ENCODE measurements at places on chromosomes 3 and 15. TPM values are rescaled to one million over a fixed set of nuclear protein-coding genes. Genes with fewer than 3 reads are reported as not detected.

DNA sequence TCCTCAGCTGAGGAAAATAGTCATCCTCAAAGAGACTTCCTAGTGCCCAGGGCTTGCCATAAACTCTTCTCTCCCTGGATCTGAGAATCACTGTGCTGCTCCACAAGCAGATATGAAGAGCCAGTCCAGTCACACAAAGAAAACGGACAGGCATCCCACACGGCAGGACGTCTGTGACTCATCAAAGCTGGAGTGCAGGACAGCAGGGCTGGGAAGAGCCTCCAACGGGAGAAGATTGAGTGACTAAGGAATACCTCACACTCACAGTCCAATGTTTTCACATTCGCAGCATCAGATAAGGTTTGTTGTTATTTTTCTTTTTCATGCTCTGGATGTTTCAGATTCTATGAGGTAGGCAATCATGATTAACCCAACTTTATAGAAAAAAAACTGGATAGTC lies 57.8 kb downstream of the NEK10 start:
- H3K27me3 ChIP-seq: no peaks in the 10 kb centered on the region
- no peaks in the 10 kb centered on the region for H3K4me1 ChIP-seq
- no peaks in the 10 kb centered on the region for H3K36me3 ChIP-seq
- H3K27ac ChIP-seq: no peak overlapping the region
- H3K4me3 ChIP-seq: no peak overlapping the region
- DNase-seq: no peak

GRCh38 chr15:70768257-70768883 lies 5.0 kb upstream of the UACA start:
- DNase-seq: no peak
- H3K27ac ChIP-seq: peak overlapping the region; percentile 44
- H3K4me3 ChIP-seq: no peak overlapping the region
- peaks cover 6% of the 10 kb centered on the region for H3K27me3 ChIP-seq
- H3K36me3 ChIP-seq: no peaks in the 10 kb centered on the region

DNA sequence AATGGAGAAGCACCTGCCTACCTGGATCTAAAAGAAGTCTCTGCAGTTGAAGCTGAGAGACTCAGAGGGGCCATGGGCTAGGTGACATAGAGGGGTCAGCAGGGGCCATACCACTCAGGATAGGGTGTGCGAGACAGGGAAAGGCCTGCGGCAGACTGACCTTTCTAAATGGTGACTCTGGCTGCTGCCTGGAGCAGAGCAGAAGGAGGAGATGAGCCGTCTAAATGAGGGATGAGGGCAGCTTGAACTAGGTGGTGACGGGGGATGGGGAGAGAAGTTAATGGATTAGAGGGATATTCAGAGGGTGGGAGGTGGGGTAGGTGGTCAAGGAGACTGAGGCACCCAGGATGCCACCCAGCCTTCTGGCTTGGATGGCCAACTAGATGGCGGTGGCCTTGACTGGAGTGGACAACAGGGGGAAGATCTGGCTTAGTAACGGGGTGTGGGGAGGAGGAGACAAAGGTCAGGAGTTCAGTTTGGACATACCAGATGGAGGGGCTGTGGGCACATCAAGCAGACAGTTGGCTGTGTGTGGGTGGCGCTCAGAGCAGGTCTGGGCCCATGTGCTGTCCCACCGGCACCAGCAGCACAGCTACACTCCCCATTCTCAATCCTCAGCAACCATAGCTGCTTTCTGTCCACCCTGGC lies 3.2 kb upstream of the ITIH1 start:
- H3K36me3 ChIP-seq: peaks cover 2% of the 10 kb centered on the region
- H3K27me3 ChIP-seq: no peaks in the 10 kb centered on the region
- H3K4me1 ChIP-seq: peaks cover 22% of the 10 kb centered on the region
- H3K4me3 ChIP-seq: no peak overlapping the region
- DNase-seq: no peak
- no peak overlapping the region for H3K27ac ChIP-seq

- H3K4me1 ChIP-seq: peaks cover 74% of the 10 kb centered on the region
- H3K36me3 ChIP-seq: peaks cover 53% of the 10 kb centered on the region
- peak overlapping the region; percentile 98 for H3K27ac ChIP-seq
- no peak for DNase-seq
- peak overlapping the region; percentile 87 for H3K4me3 ChIP-seq
These were observed 21.0 kb upstream of the NFKBIZ start for GRCh38 chr3:101828276-101828675.

DNA sequence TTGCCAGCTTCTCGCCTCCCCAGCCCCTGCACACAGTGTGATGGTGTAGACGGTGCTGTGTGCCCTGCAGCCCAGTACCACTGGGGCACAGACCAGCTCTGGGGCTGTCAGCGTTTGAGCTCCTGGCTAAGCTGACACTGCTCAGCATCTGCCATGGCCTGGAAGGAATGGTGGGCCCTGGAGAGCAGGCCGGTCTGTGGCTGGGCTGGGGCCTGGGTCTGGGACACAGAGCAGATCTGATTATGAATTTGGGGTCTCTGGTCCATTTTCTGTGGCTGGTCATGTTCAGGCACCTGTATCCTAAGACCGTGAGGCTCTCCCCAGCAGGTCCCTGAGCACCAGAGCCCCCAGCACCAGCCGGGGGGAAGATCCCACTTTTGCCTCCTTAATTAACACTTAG lies 34.7 kb downstream of the HCN4 start:
- no peaks in the 10 kb centered on the region for H3K4me1 ChIP-seq
- peak; percentile 4 for DNase-seq
- no peak overlapping the region for H3K27ac ChIP-seq
- no peak overlapping the region for H3K4me3 ChIP-seq
- no peaks in the 10 kb centered on the region for H3K36me3 ChIP-seq
- H3K27me3 ChIP-seq: no peaks in the 10 kb centered on the region

DNA sequence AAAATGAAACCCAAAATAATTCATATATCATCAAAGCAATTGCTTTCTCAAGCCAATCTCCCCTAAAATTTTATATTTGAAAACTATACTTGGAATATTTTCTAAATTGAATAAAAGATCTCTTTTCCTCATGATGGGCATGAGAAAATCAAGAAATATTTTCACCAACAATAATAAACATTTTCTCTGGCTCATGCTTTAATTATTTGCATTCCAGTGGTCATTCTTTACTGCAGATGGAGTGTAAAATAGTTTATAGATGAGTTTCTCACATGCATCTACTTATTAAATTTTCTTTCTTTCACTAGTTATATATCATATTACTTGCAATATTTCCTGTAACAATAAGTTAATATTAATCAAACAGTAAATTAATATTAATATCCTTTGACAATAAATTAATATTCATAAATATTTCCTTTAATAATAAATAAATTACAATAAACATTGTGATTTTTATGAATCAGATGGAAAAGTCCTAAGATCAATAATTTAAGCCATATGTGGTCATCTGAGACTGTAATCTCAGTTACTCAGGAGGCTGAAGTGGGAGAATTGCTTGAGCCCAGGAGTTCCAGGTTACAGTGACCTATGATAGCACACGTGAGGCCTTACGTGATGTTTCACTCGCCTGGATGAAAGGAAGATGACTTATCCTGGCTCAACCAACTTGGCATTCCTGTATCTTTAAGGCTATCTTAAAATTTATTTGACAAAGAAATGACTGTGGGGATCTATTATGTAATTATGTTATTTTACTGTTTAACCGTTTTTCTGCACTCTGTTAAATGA lies 958.8 kb downstream of the ZPLD1 start:
- no peaks in the 10 kb centered on the region for H3K27me3 ChIP-seq
- H3K27ac ChIP-seq: no peak overlapping the region
- H3K4me1 ChIP-seq: no peaks in the 10 kb centered on the region

DNA sequence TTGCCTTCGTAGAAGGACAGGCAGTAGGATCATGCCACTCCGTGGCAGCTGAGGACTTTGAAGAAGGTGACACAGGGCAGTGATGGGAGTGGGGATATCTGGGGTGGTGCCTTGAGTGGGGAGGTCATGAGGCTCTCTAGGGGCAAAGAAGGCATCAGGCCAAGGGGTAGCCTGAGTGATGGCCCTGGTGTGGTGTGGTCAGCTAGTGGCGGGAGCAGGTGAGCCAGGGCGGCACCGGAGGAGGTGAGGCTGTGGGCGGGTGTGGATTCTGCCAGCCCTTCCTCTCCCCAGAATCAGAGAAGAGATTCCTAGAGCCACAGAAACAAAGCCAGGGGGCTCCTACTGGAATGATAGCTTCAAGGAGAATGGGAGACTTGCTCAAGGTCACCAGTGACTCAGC lies 18.4 kb downstream of the WNT7A start:
- H3K27me3 ChIP-seq: peaks cover 53% of the 10 kb centered on the region
- DNase-seq: no peak
- H3K4me1 ChIP-seq: no peaks in the 10 kb centered on the region
- no peak overlapping the region for H3K4me3 ChIP-seq
- H3K27ac ChIP-seq: no peak overlapping the region
- no peaks in the 10 kb centered on the region for H3K36me3 ChIP-seq

- no peaks in the 10 kb centered on the region for H3K4me1 ChIP-seq
- peaks cover 19% of the 10 kb centered on the region for H3K27me3 ChIP-seq
- no peak overlapping the region for H3K4me3 ChIP-seq
- no peaks in the 10 kb centered on the region for H3K36me3 ChIP-seq
- no peak overlapping the region for H3K27ac ChIP-seq
- no peak for DNase-seq
These were observed 37.1 kb downstream of the FAM240A start for GRCh38 chr3:46649436-46649835.

GRCh38 chr3:139252719-139253118 lies 91.1 kb upstream of the MRPS22 start:
- no peaks in the 10 kb centered on the region for H3K36me3 ChIP-seq
- no peak for DNase-seq
- H3K4me1 ChIP-seq: no peaks in the 10 kb centered on the region
- H3K27ac ChIP-seq: no peak overlapping the region
- H3K27me3 ChIP-seq: peaks cover 9% of the 10 kb centered on the region
- no peak overlapping the region for H3K4me3 ChIP-seq

DNA sequence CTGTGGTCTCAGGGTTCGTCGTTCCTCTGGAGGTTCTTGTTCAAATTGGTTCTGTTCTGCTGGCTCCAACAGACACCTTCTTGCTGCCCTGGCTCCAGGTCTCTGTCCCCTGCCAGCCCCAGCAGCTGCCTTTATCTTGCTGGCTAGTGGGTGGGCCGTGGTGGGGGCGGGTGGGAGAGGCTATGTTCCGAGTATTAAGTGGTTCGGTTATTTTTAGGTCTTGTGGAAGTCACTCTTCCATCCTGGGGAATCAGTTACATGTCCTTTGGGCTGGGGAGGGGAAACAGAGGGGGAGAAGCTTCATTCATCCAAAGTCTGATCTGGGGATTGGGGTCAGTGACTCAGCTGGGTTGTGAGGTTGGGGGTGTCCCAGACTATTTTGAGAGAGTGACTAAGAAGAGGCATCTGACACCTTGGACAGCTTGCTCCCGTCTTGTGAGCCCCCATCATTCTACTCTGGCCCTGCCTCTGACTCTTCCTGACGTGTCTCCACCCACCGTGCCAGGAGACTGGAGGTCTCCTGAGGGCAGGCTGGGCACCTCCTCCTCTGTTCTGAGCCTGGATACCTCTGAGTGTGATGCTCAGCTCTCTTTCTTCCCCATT lies at the start of gene XIRP1:
Gene XIRP1 (minus strand): TSS at position 106 of the 603 bp plus-strand sequence. CDS start 3,150 bp downstream, outside the sequence.
- no peaks in the 10 kb centered on the region for H3K36me3 ChIP-seq
- no peak for DNase-seq
- peak within 1 kb of the TSS; percentile 2 for H3K27ac ChIP-seq
- peaks cover 18% of the 10 kb centered on the region for H3K4me1 ChIP-seq
- H3K4me3 ChIP-seq: no peak within 1 kb of the TSS
- H3K27me3 ChIP-seq: peaks cover 4% of the 10 kb centered on the region

- H3K4me1 ChIP-seq: no peaks in the 10 kb centered on the region
- no peaks in the 10 kb centered on the region for H3K27me3 ChIP-seq
- H3K27ac ChIP-seq: no peak overlapping the region
These were observed 725.9 kb upstream of the NR2F2 start for GRCh38 chr15:95604634-95605036.

DNA sequence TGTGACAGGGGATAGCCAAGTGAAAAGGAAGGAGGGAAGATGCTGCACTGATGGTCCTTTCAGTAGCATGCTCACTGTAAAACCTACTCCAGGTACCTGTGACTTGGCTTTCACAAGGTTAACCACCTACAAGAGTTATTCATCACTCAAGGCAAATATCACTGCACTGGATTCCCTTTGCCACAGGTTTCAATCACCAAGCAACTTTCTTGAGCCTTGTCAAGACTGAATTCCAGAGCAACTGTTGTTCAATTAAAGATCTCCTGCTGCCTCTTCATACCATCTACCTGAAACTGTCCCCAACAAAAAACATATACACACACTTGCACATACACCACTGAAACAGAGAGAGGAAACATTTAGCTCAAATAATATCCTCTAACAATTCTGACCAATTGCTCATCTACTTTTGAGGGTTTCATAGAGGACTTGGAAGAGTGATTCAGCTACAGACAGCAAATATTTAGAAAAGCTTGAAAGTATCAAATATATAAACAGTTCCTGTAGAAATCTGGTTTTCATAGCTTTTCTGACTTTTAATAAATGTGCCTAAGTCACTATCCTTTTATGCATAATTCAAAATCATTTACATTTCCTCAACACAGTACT lies 6.5 kb downstream of the IGF2BP2 start:
- H3K27me3 ChIP-seq: peaks cover 44% of the 10 kb centered on the region
- H3K27ac ChIP-seq: no peak overlapping the region
- H3K4me3 ChIP-seq: no peak overlapping the region
- no peaks in the 10 kb centered on the region for H3K36me3 ChIP-seq

GRCh38 chr3:39062180-39062579 lies 10.4 kb downstream of the WDR48 start:
- H3K4me3 ChIP-seq: no peak overlapping the region
- H3K27me3 ChIP-seq: no peaks in the 10 kb centered on the region
- H3K27ac ChIP-seq: no peak overlapping the region
- DNase-seq: no peak
- H3K4me1 ChIP-seq: peaks cover 23% of the 10 kb centered on the region
- peaks cover 40% of the 10 kb centered on the region for H3K36me3 ChIP-seq

DNA sequence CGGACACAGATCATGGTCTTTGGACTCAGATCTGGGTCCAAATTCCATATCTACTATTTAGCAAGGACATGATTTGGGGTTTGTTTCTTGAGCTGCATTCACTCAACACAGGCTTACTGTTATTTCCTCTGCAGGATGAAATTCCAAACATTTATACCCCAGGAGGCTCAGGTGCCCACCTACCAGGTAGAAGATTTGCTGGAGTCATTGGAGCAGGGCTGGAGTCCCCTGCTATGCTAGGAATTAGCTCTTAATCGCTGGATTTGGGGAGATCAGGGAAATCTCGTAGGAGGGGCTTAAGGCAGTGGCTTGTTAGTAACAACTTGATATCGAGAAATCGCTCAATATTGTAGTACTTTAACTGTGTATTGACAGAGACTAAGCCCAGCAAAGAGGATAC lies 193.0 kb downstream of the IL20RB start:
- H3K4me1 ChIP-seq: no peaks in the 10 kb centered on the region
- no peak overlapping the region for H3K27ac ChIP-seq
- no peak for DNase-seq
- no peak overlapping the region for H3K4me3 ChIP-seq
- H3K36me3 ChIP-seq: no peaks in the 10 kb centered on the region
- H3K27me3 ChIP-seq: peaks cover 2% of the 10 kb centered on the region

The ITIH1 gene
- total RNA-seq: 0.80 TPM

The TMIE gene
- total RNA-seq: 0.39 TPM

The GOLGA8M gene
- 0.78 TPM for total RNA-seq

The REC114 gene
- not detected for total RNA-seq

Data from activated B cell treated with CpG ODN at 0.5 μM for 24 hours (primary cell).